ENCODE measurements at places on chromosomes 11 and 22.

DNA sequence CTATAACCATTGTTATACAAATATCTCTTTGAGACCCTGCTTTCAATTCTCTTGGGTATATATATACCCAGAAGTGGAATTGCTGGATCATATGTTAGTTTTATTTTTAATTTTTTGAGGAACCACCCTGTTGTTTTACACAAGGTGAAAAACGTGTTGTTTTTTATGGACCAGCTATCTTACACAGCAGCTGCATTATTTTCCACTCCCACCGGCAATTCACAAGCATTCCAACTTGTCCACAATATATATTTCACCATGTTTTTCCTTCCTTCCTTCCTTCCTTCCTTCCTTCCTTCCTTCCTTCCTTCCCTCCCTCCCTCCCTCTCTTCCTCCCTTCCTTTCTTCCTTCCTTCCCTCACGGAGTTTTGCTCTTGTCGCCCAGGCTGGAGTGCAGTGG lies 6.3 kb upstream of the APOL5 start:
- no peak for DNase-seq

GRCh38 chr22:25086902-25087282 lies 112.8 kb upstream of the CRYBB3 start:
- DNase-seq, result no peak

DNA sequence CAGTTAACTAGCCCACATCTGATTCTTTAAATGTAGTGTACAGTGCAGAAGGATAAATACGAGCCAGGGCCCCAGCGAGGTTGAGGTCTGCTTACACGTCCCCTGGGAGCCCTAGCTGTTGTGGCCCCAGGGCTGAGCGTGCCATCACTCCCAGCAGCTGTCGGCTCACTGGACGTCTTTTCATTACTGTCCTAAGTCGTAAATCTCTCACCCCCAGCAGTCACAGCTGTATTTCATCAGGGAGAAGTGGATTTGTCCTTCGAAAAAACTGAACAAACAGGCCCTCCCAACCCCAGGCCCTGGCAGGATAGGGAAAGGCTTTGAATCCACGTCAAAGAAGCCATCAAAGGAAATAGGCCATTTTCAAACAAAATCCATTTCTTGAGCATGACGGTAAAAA lies 110.4 kb upstream of the CSNK2A3 start:
- DNase-seq, result no peak

- no peak for DNase-seq
Observed at GRCh38 chr11:64558869-64559268, 32.2 kb upstream of the SLC22A12 start.

- DNase-seq, result no peak
Observed at GRCh38 chr11:26377619-26378018, 45.7 kb downstream of the ANO3 start.

DNA sequence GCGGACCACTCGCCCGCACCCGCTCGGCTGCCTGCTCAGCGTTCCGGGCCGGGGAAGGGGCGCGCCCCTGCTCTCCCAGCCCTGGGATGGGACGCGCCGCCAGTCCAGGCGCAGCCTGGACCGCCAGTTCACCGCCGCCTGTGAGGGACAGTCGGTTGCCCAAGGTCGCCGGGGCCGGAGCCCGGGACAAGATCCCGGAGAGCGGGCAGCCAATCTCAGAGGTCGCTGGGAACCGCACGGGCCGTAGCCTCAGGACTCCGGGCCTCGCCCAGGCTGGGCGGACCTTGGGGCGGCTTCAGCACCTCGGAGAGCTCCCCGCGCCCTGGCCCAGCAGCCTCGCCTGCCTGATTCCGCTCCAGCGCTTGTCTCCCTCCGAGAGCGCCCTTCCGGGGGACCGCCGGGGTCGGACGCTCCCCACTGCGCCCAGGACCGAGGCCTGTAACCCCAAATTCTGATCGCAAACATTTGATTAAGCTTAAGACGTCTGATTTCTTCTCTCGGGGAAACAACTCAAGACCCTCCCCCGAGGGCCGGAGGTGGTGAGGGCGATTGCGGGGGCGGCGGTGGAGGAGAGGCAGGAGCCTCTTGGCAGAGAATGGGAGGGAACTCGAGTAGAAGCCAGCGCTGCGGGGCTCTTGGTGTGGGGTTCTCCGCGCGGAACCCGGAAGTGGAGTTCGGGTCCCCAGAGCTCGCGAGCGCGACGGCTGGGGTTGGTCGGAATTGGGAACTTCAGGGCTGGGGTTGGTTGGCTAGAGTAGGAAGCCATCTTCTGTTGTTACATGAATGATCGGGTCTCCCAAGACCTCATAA lies 1.1 kb upstream of the CHRM4 start:
- no peak for DNase-seq

GRCh38 chr11:60970369-60970774 lies 1.1 kb upstream of the CD6 start:
- no peak for DNase-seq

- no peak for DNase-seq
Observed at GRCh38 chr22:25637672-25638071, 73.2 kb downstream of the GRK3 start.

DNA sequence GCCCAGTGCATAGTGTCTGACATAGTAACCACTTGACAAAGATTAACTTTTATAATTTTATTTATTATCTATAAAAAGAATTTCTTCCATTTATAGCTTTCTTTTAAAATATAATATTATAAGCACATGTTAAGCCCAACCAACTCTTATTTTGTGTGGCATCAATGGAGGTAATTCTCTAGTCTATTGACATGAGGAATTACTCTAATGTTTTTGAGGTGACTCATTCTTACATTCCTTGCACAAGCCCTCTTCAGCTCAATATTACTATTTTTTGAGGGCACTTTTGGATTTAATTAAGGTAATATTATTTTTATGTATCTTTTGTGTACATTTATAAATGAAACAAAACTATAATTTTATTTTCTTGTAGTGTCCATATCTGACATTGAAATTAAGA lies 59.6 kb downstream of the AASDHPPT start:
- no peak for DNase-seq

GRCh38 chr11:60871378-60872061 lies 4.2 kb downstream of the ZP1 start:
- no peak for DNase-seq

DNA sequence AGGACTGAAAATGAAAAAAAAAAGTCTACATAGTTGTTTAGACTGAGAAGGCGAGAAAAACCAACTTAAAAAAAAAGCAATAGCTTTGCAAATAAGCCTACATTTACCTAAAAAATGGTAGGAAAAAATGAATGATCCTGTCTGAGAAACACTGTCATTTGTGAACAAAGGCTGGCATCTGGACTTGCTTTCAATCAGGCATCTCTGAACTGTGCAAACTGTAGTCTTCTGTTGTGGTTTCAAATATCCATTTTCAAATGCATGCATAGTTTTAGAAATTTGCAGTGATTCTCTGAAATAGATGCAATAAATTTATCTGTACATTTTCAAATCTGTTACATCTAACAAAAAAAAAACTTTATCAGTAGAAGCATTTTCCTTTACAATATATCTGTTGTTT lies 106.1 kb upstream of the LUZP2 start:
- no peak for DNase-seq

GRCh38 chr11:111913997-111914396 lies 1.5 kb downstream of the HSPB2 start:
- DNase-seq, result no peak

GRCh38 chr22:22855617-22856308 lies 31.9 kb upstream of the IGLL5 start:
- DNase-seq, result no peak
